LHCN-M2 (cell line): ENCODE measurements at places on chromosomes 4 and X.

- no peak for DNase-seq
These were observed 18.0 kb upstream of the TMEM131L start for GRCh38 chr4:153448003-153448731.

- DNase-seq: no peak
These were observed 342.8 kb downstream of the RAPGEF2 start for GRCh38 chr4:159445692-159446091.

DNA sequence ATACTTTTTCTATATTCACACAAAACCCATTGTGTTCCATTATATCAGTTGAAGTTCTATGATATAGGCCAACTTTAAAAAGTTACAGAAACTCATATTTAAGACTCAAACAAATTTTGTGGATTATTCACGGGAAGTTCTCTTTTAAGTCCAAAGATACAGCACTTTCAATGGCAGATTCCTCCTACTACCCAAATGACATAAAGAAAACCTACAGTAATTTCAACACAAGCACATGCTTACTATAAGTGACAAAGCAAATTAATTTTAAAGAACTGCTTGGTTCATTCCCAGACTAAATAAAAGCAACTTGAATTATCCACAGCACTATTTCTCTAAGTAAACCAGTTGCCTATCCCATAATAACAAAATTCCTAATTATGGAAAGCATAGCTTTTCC lies 4.1 kb downstream of the PPA2 start:
- DNase-seq: no peak

DNA sequence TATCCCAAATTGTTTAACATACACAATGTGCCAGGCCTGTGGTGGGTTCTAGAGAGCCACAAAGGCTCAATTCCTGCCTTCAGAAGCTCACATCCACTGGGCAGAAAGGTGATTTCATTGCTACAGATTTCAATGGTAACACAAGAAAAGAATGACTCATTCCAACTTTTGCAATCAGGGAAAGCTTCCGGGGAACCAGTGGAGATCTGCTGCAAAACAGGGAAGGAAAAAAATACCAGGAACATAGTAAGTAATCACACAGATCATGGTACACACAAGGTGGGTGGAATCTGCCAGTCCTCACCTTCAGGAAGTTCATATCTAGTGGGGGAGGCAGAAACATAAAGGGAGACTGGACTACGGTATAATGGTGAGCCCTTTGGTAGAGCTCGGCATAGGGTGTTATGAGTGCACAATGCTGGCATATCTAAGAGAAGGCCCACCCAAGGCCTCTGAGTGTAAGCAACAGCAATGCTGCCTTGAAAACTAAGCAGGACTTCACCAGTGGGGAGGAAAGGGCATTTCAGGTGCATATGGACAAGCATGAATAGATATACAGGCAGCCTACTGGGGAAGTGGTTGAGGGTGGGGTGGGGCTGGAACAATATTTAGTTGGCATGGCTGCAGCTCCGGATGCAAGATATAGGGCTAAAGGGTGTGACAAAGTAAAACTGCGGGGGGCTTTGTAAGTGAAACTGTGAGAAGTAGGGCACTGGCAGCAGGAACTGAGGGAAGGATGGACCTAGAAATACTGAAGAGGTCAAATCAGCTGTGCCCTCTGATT lies 24.2 kb downstream of the GPRIN3 start:
- DNase-seq: peak; percentile 34

DNA sequence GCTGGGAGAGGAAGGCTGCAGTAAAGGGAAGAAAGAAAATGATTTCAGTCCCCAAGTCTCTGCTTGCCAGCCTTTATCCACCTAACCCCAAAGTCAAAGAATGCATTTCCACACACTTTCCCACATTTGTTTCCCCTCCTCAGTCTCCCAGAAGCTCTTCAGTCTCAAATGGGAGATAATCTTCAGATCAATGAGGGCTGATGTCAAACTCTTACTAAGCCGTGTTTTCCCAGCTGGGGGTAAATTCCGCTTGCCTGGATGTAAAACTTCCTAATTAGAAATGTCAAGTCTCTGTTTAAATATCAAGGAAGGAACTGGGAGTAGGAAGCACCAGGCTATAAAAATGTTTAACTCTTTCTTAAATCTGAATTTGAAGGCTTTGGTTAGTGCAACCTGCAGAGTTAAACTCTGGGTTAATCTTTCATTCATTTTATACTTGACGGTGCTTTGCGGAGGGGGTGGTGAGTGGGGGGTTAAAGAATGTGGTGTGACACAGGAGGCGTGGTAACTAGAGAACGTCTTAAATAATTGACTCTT lies 601.4 kb upstream of the ACTRT1 start:
- DNase-seq: no peak

DNA sequence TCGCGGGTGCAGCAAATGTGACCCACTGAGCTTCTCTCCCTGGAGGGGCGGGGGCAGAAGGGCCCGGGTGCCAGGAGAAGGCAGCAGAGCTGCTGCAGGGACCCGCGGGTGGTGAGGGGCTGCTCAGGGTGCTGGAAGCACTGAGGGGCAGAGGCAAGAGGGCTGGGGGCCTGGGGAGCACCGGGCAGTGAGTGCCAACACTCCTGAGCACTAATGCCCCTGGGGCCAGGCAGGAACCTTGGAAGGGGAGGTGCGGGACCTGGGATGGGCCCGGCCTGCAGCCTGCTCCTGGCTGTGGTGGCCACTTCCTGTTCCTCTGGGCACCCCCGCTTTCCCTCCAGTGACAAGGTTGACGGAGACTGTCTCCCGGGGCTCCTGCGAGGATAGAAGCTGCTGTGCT lies 66.5 kb upstream of the ADRA2C start:
- DNase-seq: no peak

DNA sequence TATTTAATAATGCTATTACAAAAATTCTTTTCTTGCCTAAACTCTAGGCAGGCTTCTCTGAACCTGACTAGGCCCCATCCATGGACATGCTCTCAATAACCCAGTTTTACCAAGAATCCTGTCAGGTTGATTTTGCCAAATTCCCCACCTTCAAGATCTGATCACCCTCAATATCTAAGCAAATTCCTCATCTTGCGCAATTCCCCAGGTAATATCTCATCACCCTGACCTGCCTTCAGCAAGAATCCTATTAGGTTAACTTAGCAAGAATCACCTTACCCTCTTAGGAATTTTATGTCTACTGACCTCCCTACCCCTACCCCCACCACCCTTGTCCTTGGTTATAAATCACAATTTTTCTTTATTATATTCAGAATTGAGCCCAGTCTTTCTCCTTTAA lies 579.1 kb downstream of the C4orf33 start:
- DNase-seq: no peak

GRCh38 chrX:33188286-33188685 lies 23.1 kb downstream of the DMD start:
- no peak for DNase-seq

DNA sequence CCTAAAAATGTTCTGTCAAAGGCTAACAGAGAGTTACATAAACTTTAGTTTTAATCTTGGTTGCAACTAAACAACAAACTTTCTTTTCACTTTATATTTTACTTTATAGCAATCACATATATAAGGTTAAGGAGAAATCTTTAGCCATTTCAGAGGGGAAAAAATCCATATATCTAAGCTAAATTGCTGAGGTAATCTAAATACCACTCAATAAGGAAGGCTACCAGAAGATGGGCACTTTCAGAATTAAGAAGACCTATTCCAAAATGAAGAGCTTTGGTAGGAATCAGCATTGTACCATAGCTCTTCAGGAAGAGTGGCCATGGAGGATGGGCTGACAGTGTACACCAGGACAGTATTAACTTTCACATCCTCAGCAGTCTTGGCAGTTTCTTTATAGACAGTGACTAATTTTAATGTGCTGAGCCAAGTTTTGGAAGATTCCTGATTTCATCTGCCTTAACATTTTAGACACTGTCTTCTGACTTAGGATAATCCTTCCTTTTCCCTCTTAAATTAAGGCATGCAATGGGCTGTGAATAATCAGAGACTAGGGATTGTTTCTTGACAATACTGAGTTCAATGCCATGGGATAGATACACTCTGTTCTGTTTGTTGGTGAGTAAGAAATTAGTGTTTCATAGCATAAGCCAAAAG lies 7.1 kb downstream of the FAT4 start:
- DNase-seq: peak; percentile 83

GRCh38 chr4:83075311-83076095 lies 39.0 kb downstream of the PLAC8 start:
- DNase-seq: peak; percentile 67

DNA sequence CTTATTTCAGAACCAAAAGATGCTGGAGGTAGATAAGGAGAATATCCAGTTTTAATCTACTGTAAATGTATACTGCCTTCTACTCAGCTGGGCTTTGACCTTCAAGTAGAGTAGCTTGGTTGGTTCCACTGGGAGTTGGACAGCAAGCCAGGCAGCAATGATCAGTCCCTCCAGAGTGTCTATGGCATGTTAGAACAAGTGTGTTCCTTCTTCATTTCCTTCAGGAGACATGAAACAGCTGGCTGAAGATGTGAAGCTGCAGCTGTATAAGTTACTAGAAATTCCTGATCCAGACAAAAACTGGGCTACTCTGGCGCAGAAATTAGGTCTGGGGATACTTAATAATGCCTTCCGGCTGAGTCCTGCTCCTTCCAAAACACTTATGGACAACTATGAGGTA lies 111.1 kb downstream of the NFKB1 start:
- no peak for DNase-seq

- no peak for DNase-seq
These were observed 28.3 kb upstream of the MAGEC2 start for GRCh38 chrX:142233400-142233799.

DNA sequence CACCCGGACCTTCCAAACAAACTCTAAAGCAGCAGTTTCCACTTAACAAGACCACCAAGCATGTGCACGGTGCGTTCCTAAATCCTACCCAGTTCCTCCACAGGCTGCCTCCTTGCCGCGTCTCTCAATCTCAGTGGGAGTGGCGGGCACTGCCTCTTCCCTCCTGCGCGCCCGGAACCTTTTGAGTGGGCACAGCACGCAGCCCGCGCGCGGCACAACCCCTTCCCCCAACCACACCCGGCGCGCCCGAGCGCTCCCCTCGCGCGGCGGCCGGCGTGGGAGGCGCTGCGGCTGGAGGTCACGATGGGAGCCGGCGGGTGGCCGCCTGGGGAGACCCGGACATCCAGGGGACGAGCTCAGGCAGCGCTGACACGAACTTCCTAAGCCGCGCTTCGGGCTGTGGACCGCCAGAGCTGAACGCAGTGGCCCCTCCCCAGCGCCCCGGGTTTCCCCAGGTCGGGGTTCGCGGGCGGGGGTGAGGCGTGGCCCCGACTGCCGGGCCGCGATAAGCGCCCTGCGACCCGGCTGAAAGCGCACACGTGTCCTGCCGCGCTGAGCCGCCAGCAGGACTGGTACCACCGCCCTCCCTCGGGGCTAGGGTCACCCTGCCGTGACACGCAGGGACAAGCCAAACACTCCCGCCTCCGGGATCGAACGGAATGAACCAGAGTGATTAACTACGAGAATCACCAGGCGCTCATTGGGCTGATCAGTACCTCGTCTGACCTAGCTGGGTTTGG lies at the start of gene ABCG2:
Gene ABCG2 (minus strand): TSS at position 151 of the 740 bp plus-strand sequence. CDS start 18,644 bp downstream, outside the sequence.
- DNase-seq: peak; percentile 38
